NCI-H1417 treated with DMSO at 0.1 percent for 48 hours (cell line): ENCODE measurements at places on chromosomes 2 and 18.

GRCh38 chr18:56168049-56168781, 470.2 kb downstream of the TXNL1 start:
- no peak for DNase-seq

GRCh38 chr2:61016392-61017002, 1.0 kb upstream of the PEX13 start:
- DNase-seq, result no peak

DNA sequence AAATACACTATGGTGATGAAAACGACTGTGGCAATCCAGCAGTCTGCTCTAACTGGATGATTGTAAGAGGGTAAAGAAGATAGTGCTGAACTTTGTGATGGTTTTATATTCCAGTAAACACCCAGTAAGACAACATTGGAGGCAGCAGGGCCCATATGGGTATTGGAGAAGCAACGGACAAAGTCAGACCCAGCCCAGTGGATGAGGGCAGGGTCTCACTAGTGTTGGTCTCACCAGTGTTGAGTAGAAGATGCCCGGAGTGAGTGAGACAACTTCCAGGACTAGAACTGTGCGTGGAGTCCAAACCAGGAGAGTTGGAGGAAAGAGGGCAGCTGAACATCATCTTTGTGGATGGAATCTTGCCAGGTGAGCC, 71.9 kb upstream of the CELF4 start:
- no peak for DNase-seq

- DNase-seq, result no peak
Measured at GRCh38 chr2:68708629-68709028, 26.0 kb upstream of the ARHGAP25 start.

DNA sequence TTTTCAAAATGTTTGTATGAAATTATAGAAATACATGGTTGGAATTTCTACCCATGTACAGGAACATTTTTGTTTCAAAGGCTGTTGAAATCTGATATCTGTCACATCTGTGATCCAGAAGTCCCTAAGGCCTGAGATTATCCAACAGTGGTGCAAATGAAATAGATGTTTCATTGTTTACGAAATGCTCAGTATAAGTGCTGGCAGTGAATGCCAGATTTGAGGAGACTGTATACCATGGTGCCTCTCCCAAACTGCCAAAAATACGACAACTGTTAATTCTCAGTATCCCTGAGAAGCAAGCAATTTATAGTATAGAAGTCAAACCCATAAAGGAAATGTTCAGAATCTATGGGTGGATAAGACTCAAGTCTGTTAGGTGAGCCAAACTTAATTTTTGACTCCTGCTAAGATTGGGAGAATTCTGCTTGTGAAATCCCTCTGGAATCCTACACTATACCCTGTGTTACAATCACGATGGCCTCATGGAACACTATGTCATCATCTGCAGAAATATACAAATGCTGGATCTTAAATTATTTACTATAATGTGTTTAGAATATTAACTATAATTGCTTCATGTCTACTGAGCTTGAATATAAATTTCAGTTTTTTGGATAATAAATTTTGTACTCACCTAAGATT, 71.2 kb upstream of the DOCK10 start:
- no peak for DNase-seq

GRCh38 chr2:37764739-37765138, 93.3 kb upstream of the CDC42EP3 start:
- DNase-seq, result no peak

DNA sequence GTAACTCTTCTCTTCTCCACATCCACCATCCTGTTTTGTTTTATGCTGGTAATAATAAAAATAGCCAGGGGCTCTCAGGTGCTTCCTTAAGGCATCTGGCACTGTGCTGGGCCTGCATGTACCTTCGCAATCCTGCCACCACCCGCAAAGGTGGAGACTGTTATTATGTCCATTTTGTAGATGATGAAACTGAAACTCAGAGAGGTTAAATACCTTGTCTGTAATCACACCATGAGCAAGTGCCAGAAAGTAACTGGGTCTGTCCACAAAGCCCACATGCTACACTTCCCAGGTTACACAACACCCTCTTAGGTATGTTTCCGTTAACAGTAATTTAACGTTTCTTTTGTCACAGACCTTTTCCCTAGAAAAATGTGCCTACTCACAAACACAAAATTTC, 27.0 kb downstream of the NRP2 start:
- DNase-seq, result no peak

DNA sequence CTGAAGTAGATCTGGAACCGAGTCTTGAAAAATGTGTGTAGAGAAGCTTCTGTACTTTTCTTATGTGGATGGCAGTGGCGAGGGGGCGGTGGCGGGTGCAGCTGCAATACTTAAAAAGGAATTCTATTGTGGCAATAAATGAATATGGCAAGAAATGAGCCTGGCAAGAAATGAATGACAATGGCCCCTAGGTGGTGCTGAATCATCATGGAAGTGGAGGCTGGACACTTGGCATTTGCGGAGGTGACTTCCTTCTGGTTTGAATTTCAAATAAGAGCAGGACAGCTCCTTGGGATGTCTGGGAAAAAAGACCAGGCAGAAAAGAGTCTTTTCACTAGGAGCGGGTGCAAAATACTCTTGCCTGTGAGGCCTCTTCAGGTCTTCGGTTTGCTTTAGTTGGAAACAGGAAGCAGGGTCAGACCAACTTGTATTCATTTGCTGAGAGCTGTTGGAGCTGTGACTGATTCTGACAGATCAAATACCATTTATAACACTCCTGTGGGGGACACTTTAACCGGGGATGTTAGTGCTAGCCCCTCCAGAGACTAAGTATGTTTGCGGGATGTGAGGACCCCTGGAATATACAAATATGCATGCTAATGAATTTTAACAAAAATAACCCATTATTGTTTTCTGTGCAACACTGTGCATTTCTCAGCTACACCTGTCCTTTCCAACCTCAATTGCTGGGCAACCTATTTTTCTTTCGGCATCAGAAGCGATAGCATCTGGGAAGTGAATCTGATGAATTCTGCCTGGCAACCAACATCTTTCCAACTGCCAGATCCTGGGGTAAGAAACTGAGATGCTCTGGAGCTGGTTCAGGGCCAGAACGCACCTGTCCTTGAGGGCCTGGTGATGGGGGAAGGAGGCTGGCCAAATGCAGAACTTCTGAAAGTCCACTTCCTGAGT, 35.4 kb downstream of the FASTKD2 start:
- DNase-seq, result no peak

- peak; percentile 63 for DNase-seq
Measured at GRCh38 chr2:181742922-181743722, 62.8 kb upstream of the NEUROD1 start.

GRCh38 chr2:205901491-205901890, 184.5 kb downstream of the INO80D start:
- DNase-seq, result no peak

GRCh38 chr18:5964108-5964507, 68.8 kb upstream of the TMEM200C start:
- no peak for DNase-seq

GRCh38 chr18:50011813-50012435, 183.0 kb downstream of the MYO5B start:
- DNase-seq, result no peak

GRCh38 chr2:120738117-120738516, 2.4 kb downstream of the GLI2 start:
- DNase-seq, result no peak

- no peak for DNase-seq
Measured at GRCh38 chr18:24271381-24272228, 126.0 kb downstream of the OSBPL1A start.

GRCh38 chr2:86441882-86442641, 891 bp downstream of the KDM3A start:
- DNase-seq, result no peak

DNA sequence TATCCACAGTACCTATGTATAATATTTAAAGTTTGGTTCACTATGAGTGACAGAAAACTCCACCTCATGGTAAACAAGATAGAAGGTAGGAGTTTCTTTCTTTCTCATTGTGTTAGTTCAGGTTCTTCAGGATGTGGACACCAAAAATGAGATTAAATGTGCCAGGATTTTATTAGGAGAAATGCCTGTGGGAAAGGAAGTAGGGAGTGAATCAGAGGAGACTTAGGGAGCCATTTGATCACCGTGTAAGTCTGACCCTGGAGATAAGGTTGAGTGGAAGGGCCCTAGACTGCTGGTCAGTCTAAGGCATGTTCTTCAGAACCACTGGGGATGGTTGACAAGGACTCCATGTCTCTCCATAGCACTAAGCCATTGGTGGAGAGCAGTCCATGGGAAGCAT, 8.1 kb downstream of the AOX1 start:
- no peak for DNase-seq

- DNase-seq, result no peak
Measured at GRCh38 chr2:120528051-120528692, 182.2 kb downstream of the INHBB start.

DNA sequence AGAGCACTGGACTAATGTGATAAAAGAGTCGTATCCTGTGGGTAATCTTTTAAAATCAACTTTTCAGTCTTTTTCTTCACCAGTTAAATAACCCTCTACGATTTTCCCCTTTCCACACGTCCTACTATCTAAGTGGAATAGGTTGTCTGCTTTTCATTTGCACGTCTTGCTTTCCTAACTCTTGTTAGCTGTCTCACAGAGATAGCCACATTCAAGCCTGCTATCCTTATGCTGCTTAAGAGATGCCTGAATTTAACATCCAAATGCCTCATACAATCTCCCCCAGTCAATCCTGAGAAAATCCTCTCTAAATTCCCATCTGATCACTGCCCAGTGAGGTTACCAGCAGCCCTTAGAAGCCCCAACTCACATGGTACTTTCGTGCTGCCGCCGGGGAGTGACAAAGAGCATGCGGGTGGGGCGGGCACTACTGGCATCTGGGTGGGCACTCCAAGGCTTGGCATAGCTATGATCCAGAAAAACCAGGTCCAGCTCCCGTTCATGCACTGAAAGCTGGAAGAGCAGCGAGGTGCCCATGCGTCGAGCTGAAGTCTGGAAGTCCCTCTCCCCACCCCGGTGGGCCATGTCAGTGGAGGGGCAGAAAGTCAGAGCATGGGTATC, 1.5 kb downstream of the KANSL3 start:
- DNase-seq, result no peak

DNA sequence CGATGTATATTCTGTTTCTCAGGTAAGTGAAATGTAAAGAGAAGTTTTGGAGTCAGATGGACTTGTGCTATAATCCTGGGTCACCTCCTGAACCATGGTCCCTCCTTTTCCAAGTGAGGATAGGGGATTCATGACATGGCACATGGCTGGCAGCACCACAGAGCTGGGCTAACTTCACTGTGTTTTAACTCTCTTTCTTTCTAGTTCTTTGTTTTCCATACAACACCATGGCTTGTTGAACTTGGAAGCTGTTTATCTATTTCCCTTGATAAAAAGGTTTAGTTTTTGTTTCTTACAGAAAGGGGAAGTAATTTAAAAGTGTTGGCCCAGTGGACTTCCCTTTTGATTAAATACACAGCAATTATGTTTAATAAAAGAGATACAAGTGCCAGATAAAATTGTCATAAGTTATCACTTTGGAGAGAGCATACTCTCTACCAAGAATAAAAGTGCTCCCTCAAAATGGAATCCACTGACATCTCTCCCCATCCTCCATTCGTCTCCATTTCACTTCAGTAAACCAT, 90.4 kb downstream of the PLCL1 start:
- no peak for DNase-seq
